NCI-H1436 (cell line): ENCODE measurements at places on chromosomes 1 and 21.

DNA sequence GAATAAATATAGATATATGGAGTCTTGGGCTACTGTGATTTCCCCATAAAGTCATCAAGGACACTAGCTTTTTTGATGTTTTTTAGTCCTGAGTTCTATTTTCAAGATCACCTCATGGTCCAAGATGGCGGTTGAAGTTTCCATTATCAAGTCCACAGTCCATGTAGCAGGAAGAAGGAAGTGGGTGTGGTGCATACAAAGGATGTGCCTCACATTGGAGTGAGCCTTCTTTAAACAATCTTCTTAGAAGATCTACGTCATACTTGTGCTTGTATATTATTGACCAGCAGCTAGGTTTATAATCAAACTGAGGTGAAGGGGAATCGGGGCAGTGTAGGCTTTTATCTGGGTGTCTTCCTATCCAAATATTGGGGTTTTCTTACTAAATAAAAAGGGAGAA is 93.4 kb downstream of the FGGY start:
- no peak for DNase-seq

DNA sequence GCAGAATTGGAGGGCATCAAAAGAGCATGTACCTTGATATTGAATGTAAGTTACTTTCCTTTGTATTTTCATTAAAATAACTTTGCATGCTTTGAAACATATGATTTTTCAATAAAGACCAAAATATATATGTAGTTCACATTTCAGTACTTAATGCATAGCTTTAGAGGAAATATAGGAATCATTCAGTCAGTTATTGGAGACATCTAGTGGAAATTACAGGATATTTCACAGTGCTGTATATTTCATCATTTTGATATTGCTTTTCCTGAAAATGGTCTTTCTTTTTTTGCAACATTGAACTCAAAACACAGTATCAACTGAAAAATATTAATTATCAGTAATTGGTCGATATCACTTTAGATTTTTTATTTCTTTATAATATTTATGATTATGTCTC is 375.8 kb downstream of the NCAM2 start:
- no peak for DNase-seq

DNA sequence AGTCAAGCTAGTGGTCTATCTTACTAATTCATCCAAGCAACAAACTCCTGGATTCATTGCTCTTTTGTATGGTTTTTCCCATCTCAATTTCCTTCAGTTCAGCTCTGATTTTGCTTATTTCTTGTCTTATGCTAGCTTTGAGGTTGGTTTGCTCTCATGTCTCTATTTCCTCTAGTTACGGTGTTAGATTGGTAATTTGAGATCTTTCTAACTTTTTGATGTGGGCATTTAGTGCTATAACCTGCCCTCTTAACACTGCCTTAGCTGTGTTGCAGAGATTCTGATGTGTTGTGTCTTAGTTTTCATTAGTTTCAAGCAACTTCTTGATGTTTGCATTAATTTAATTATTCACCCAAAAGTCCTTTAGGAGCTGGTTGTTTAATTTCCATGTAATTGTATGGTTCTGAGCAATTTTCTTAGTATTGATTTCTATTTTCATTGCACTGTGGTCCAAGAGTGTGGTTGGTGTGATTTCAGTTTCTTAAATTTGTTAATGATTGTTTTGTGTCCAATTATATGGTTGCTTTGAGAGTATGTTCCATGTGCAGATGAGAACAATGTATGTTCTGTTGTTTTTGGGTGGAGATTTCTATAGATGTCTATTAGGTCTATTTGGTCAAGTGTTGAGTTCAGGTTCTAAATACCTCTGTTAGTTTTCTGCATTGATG is 154.6 kb downstream of the PLPPR5 start:
- no peak for DNase-seq

DNA sequence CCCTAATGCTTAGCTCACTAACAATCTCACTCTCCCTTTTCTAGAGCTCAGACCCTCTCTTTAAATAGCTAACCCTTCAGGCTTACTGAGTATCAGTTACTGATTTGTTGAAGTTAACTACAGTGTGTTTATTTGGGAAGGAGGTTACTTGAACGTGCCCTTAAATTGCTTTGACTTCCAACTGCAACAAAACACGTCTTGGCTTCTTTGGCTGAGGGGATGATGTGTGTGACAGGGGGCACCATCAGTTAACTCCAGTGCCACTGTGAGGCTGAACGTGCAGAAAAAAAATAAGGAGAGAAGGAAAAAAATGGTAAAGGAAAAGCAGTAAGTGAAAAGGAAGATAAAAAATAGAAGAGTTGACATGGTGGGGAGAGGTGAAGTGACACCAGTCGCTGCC is 75.1 kb upstream of the NRIP1 start:
- no peak for DNase-seq

DNA sequence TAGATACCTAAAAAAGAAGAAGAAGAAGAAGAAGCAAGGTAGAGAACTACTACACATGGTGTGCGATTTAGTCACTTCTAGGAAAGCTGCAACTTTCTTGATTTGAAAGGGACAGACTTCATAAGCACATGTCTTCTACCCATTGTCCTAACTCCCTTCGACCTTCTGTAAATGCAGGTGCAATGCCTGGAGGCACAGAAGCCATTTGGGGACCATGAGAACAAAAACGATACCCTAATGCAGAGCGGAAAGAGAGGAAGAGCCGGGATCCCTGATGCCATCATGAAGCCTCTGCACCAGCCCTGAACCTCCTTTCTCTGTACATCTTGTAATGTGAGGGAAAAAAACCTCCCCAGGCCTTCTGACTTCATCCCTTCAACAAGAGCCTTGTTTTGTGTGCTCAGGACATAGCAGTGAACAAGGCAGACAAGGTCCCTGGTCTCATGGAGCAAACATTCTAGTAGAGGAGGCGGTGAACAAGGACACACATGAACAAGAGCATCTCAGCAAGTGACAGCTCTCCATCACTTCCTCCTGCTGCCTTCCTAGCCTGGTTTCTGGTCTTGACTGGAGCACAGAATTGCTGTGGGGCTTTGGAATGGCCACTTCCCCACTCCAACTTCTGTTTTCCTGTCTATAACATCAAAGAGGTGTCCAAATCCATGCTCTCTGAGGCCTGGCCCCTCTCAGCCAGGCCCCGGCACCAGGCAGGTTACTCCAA is 5.5 kb upstream of the LAPTM5 start:
- DNase-seq: no peak

DNA sequence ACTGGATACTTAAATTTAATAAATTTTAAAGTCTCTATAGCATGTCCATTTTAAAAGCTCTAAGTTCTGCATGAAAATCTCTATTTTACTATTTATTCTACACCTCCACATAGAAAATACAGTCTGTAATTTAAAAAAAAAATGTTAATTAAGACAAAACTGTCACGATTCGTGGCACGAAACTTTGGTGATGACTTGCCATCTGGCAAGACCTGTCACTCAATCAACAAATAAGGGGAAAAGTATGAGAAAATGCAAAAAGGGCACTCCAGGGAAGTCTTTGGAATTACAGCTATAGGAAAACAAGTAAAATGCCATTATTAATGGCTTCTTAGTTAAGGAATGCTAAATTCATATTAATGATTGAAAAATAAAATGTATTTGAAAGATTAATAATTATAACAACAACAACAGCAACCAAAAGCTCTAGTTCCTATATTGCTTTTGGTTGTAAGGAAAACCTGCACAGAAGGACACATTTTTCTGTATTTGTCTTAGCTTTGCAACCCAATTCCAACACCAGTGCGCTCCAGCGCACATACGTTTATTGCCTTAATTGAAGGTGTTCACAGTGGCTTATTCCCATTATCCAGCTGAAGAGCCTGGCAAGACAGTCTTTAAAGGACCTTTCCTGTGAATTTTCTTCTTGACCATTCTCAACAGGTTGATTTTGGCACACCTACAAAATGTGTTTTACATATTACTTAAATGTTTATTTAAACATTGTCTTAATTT is 107.8 kb downstream of the PLPPR5 start:
- DNase-seq: no peak

DNA sequence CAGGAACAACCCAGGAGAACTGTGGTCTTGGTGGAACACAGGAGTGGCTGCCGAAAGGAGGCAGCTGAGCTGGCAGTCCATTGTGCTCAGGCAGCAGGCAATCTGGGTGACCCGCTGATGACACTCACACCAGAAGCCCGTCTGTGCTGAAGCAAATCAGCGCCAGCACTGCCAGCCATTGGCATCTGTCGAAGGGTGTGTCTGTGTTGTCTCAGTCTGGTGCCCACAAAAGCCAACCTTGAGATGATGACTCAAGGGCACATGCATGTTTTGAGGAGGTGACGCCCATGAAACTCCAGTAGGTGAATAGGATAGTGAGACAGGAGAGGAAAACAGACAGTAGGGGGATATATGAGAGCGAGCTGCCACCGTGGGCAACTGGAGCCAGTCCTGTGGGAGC is 167.3 kb downstream of the KAZN start:
- DNase-seq: no peak

- DNase-seq: no peak
Observed at GRCh38 chr1:34380526-34381124, 203.9 kb downstream of the C1orf94 start.

GRCh38 chr1:199173356-199173755 is 534.5 kb downstream of the PTPRC start:
- DNase-seq: no peak

- no peak for DNase-seq
Observed at GRCh38 chr1:39781349-39781715, 7.3 kb downstream of the BMP8B start.

GRCh38 chr1:5887971-5888361 is 104.3 kb downstream of the NPHP4 start:
- DNase-seq: no peak

DNA sequence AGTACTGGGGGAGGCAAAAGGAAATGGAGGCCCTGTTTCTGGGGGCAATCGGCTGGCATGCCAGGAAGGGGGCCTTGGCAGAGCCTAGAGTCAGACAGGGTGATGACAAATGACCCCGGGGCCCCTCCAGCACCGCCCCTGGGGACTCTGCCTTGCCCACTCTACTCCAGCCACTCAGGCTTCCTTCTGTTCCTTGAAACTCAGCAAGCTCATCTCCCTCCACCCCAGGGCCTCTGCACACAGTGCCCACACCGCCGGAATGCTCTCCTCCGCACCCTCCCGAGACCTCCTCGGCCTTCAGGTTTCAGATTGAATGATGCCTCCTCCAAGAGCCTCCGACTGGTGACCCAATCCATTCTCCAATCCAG is 122.5 kb upstream of the ZBTB40 start:
- no peak for DNase-seq

- no peak for DNase-seq
Observed at GRCh38 chr1:209430107-209430506, 153.4 kb upstream of the CAMK1G start.

- DNase-seq: no peak
Observed at GRCh38 chr1:104746994-104747393, 997.3 kb downstream of the AMY1C start.

- no peak for DNase-seq
Observed at GRCh38 chr1:44267438-44267837, 54.2 kb downstream of the DMAP1 start.

- DNase-seq: peak; percentile 13
Observed at GRCh38 chr1:28580722-28581530, 11.1 kb upstream of the RAB42 start.

DNA sequence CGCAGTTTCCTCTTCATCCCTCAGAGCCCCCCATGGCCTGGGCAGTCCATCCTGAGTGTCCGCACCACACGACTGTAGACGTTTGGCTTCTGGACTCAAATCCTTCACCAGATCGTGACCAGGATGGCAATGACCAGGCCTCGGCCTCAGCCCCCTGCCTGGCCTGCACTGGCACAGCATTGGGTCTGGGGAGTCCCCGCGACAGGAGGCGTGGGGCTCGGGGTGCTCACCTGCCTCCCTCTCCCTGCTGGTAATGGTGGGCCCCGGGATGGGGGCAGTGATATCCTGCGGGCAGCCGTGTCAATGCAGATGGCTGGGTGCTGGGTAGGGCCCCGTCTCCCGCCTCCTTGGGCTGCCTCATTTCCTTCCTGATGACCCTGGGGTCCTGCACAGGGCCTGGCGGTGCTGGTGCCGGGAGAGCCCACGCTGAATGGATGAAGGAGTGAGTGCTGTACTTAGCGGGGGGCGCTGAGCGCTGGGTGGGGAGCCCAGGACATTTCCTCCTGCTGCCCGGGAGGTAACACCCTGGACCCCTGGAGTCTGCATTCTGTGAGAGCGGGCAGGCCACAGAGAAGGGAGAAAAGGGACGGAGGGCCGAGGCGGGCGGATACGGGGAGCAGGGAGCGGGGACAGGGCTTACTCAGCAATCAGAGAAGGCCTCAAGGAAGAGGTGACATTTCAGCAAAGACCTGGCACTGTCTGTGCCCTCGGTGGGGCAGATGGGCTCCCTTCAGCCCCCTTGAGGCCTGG is 2.1 kb upstream of the TNFRSF14 start:
- no peak for DNase-seq

- DNase-seq: no peak
Observed at GRCh38 chr1:117128323-117129079, 7.0 kb upstream of the TRIM45 start.

DNA sequence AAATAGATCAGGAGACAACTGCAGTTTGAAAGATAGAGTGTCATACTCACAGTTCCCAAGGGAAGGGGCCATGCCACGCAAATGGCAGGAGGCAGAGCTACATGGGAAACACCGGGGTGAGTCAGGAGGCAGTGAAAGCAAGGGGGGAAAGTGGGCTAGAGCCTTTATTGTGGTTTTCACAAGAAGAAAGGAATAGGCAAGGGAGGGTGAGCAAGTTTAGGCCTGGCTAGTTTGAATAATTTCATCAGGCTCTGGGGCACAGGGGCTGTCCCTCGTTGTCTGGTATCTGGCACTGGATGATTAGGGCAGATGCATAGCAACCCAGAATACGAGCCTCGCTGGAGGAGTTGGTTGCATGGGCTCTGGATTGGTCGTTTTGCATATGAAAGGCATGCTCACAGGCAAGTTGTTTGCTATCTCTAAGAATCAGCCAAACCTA is 17.0 kb upstream of the ITLN2 start:
- DNase-seq: no peak

- DNase-seq: no peak
Observed at GRCh38 chr1:150724336-150724735, 3.6 kb upstream of the HORMAD1 start.

GRCh38 chr1:28409090-28409489 is 39.5 kb downstream of the PHACTR4 start:
- no peak for DNase-seq

DNA sequence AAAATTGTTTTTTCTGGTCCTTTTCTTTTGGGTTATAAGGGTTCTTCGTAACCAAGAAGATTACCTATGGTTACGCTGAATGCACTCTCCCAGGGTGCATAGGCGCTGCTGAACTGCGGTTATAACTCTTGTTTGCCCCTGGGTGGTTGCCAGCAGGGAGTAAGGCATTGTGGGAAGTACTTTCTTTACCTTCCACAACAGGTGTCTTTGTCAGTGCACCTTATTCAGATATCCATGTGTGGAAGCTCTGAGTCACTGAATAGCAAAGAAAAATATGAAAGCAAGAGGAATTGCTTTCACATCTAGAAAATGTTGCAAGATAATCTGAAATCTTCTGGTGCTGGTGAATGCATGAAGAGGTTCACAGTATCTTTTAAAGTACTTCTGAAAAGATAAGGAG is 124.4 kb upstream of the CACYBP start:
- DNase-seq: peak; percentile 84

- DNase-seq: no peak
Observed at GRCh38 chr1:93253516-93253915, 73.0 kb downstream of the CCDC18 start.

GRCh38 chr1:232579466-232579865 is 50.5 kb downstream of the SIPA1L2 start:
- no peak for DNase-seq

- no peak for DNase-seq
Observed at GRCh38 chr1:109476825-109477224, 6.9 kb upstream of the ATXN7L2 start.

GRCh38 chr21:21187579-21187978 is 189.4 kb downstream of the NCAM2 start:
- no peak for DNase-seq
